Spinal cord (tissue), 10 donors: ENCODE measurements at places on chromosomes 2 and 18.
A peak's percentile ranks its signal among the peaks of the same experiment; 100 is the strongest.

DNA sequence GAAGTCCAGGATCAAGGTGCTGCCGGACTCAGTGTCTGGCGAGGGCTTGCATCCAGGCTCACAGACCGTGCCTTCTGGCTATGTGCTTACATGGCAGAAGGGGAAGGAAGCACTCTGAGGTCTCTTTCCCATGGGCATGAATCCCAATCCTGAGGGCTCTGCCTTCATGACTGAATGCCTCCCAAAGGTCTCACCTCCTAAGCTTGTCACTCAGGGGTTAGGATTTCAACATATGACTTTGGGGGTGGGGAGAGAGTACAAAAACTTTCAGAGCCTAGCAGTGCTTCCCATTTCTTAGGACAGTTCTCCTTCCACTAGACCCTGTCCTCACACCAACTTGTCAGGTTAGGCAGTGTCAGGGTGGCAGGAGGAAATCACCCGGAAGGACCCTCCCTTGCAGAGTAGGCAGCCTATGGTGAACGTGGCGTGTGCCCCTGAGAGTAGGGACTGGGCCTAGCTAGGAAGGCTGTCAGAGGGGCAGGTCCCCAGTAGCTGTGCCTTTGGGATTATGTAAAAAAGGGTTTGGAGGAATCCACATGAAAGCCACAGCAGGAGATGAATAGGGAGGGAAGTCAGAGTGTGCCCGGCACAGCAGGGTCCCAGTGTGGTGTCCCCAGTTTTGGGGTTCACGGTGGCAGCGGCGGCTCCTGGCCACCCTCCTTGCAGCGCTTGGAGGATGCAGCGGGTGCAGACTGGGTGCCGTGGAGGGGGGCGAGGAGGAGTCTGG lies 233.3 kb downstream of the LDLRAD4 start:
- no peak for DNase-seq

- DNase-seq = no peak
These were observed 43.3 kb downstream of the NBAS start for GRCh38 chr2:15517793-15518192.

GRCh38 chr2:120316528-120317179 lies 29.3 kb upstream of the INHBB start:
- DNase-seq = no peak

GRCh38 chr2:232681527-232681926 lies 15.6 kb upstream of the GIGYF2 start:
- no peak for DNase-seq

GRCh38 chr2:235005603-235006259 lies 53.9 kb downstream of the SH3BP4 start:
- no peak for DNase-seq

DNA sequence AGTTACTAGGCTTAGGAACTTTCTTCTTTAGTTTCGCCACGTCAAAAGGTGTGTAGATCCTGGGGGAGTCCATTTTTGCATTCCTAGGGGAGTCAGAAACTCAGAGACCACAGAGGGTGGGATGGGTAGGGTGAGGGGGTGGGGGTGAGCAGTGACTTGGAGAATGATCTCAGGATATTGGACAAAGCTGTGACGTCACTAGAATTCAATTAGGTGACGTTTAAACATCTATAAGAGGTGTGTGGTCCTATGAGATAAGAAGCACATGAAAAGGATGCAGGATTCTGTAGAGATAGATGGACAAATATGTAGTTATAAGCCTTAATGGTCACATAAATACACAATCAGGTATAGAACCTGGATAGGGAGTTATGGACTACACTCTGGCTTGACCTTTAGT lies 21.5 kb downstream of the SLC4A3 start:
- DNase-seq = no peak

- DNase-seq = no peak
These were observed 30.7 kb upstream of the PIEZO2 start for GRCh38 chr18:11179959-11180519.

- DNase-seq = no peak
These were observed 52.5 kb downstream of the KCNE4 start for GRCh38 chr2:223104336-223105132.

GRCh38 chr2:46229134-46230063 lies 67.8 kb upstream of the EPAS1 start:
- DNase-seq = peak; percentile 43

- no peak for DNase-seq
These were observed 12.8 kb upstream of the FSHR start for GRCh38 chr2:49167131-49167530.

- no peak for DNase-seq
These were observed 7.3 kb upstream of the FAM237A start for GRCh38 chr2:206635015-206635414.

DNA sequence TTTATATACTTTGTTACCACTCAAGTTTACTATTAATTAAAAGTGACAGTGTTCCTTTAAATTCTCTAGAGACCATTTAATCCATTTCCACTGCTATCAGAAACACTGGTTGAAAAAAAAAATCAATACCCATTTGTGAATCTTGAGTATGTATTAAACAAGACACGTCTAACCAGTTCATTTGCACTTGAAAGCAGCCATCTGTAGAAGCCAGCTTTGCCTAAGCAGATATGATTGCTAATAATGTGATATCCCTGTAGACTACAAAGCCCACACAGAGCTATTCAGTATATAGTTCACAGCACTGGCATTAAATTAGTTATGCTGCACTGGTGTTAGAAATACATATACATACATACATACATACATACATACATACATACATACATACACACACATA lies 111.8 kb upstream of the SP3 start:
- DNase-seq = no peak

DNA sequence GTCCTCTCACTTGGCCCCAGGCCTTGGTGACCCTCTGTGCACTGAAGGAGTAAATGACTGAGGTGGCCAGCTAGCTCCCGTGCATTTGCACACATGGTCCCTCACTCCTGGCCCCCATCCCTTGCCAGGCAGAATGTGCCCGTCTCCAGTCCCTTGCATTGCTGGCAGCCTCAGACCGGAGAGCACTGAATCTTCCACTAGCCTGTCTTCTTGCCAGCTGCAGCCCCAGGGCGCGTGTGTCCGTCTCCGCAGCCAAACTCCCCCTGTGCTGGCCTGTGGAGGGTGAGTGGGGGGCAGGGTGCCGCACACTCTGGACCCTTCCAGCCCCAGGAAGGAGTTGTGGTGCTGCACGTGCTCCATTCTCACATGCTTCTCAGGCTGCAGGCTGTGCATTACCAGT lies 35.9 kb downstream of the INPP4A start:
- DNase-seq = no peak

DNA sequence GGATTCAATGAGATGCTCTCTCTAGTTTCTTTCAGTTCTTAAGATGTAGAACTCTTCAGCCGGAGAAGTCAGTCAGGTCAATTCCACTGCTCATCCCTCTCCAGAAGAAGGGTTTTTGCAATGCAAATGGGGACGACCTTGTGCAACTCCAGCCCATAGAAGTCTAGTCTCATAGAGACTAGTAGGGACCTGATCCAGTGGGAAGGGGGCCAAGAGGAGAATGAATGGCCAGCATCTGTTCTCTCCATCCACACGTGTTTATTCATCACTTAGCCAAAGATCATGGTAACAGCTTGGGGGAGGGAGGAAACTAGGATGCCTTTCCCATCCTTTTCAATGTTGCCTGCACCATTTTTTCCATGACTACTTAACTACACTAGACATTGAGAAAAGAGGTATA lies 120.2 kb downstream of the LAMA3 start:
- peak; percentile 61 for DNase-seq

DNA sequence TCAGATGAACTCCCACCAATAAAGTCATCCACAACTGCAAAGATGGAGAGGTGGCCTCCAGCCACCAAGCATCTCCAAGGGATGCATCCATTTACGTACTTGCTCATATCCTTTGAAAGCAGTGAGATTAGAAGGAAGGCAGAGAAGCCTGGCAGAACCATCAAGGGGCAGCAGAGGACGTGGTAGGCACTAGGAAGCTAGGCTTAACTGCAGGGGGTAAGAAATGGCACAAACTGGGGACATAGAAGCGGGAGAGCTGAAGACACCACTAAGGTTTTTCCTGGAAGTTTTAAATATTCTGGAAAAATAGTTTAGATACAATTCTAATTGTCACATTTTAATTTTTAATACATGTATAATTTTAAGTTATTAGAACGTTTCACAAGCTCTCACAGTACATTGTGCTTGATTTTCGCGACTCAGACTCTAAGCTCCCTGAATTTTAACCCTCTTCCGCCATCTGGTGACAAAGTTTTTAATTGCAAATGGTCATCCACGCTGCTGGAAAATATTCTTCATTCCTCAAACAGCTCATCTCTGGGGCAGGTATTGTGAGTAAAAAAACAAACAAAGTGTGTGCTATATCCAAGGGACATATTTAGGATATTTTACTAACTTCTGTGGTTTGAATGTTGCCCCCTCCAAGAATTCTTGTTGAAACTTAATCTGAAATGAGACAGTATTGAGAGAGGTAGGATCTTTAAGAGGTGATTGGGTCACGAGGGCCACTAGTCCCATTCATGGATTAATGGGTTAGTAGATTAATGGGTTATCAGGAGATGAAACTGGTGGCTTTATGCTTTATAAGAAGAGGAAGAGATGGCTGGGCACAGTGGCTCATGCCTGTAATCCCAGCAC lies 1.6 kb upstream of the PSTPIP2 start:
- peak; percentile 56 for DNase-seq

DNA sequence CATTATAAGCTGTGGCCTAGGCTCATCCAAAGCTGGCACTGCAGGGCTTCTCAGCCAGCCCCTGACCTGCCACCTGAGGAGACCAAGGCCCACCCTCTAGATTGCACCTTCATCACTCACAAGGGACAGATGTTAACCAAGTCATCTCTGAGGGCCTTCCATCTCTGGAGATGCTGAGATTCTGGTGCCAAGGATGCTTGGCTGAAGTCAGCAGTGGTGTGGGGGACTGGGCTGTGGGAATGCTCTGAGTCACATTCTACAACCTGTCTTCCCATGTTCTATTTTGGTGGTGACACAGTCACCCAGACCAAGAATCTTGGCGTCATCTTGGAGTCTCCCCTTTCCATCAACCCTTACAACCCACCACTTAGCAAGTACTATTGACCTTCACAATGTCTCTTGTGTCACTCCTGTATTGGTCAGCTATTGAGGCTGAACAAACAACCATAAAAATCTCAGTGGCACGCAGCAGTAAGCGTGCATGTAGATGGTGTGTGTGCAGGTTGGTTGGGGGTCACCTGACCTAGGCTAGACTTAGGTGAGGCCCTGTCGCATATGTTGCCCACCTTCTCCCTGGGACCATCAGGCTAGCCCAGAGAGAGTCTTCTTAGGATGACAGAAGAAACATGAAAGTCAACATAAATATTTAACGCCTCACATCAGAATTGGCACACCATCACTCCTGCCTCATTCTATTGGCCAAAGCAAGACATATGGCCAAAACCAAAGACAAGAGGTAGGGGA lies 135.0 kb downstream of the SMAD7 start:
- no peak for DNase-seq

DNA sequence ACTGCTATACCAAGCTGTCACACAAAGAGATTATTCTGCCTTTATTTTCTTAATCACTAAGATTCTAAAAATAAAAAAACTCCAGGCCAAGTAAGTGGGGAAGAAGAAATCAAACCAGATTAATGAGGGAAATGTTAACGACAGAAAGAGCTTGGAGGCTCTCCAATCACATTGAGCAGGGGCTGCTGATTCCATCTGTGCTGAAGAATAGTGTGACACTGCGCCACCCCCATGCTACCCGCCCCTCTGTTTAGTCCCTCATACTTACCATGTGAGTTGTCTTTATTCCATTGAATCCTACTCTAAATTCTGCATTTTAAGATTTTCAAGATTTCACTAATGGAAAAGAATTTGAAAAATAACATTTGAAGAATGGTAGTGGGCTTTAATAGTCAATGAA lies 998.0 kb upstream of the CDH2 start:
- peak; percentile 9 for DNase-seq

GRCh38 chr2:237244178-237244577 lies 158.5 kb downstream of the COPS8 start:
- DNase-seq = no peak

DNA sequence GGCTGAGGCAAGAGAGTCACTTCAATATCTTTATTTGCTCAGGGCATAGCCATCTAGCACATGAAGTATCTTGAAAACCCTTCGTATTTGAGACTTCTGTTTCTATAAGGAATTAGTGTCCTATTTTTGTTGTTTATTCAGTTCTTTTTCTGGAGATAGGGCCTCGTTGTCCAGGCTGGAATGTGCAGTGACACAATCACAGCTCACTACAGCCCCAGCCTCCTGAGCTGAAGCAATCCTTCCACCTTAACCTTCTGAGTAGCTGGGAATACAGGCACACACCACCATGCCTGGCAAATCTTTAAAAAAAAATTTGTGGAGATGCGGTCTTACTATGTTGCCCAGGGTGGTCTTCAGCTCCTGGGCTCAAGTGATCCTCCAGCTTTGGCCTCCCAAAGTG lies 50.6 kb downstream of the PSMD14 start:
- DNase-seq = no peak

DNA sequence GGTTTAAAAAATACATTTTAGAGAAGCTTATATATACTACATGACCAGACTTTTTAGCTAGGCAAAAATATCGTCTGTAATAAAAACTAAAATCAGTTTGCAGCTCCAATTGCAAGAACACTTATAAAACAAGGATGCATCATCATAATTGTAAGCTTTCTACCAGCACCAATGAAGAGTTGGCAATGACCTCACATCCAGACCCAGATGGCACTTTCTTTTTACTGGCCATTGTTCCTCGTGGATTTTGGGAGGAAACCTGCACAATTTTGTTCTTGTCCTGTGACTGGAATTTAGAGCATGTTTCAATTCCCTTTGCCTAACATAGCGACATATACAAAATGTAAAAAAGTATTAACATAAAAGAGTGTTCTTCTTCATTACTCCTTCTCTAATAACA lies 174.3 kb downstream of the ZNF521 start:
- no peak for DNase-seq

DNA sequence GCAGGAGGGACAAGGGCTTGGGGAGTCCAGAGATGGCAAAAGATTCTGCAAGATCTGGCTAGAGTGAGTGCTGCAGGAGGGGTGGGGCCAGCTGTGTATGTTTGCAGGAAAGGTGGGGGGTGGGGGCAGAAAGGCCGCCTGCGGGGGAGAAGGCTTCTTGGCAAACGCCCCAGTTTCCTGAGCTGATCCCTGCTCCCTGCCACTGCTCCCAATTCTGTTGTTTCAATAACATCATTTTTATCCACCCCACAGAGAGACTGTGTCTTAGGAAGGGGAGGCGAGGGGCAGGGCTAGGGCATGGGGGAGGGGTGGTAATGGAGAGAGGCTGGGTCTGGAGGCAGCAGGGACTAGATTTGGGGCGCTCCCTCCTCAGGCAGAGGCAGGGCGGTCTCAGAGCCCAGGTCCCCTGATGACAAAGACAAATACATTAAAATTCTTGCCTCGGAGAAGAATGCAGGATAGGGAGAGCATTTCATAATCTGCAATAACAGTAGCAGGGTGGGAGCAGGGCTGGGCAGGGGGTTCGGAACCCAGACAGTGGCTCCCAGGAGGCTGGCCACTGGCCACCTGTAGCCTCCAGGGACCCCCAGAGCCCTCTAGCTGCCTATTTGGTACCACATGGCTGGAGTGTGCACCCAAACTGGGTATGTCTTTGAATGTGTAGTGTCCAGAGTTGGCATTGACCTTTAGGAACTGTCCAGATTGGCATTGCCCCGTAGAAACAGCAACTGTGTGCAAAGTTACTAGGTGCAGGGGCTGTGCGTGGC lies 2.1 kb upstream of the WNT6 start:
- no peak for DNase-seq

- DNase-seq = no peak
These were observed 79.8 kb downstream of the CCDC150 start for GRCh38 chr2:196719110-196719872.
